GM12892 (cell line): ENCODE measurements at places on chromosomes 5 and 9.

DNA sequence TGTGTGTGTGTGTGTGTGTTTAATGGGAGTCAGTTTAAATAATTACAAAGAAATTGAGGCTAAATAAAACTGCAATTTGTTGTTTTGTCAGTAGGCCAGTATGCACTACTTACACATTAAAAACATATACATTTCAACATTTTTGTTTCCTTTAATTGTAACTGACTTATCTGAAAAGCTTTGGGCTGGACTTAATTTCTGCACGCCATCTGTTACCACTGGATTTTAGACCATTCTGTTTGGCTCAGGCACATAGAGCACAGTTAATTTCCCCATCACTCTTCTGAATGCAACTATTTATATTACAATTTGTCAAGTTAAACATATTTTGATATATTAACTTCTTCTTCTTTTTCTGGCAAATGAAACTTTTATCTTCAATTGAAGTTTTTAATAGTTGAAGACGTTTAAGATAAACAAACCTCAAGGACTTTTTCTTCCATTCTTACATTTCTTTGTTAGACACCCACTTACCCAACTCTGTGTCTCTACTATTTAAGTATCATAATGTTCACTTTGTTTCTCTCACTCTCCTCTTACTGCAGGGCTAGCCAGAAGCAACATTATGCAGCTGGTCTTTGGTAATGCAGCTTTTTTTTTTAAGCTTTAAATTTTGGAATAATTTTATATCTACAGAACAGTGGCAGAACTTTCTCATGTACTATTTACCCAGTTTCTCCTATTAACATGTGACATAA is 253.4 kb upstream of the ANKH start:
- DNase-seq: no peak

DNA sequence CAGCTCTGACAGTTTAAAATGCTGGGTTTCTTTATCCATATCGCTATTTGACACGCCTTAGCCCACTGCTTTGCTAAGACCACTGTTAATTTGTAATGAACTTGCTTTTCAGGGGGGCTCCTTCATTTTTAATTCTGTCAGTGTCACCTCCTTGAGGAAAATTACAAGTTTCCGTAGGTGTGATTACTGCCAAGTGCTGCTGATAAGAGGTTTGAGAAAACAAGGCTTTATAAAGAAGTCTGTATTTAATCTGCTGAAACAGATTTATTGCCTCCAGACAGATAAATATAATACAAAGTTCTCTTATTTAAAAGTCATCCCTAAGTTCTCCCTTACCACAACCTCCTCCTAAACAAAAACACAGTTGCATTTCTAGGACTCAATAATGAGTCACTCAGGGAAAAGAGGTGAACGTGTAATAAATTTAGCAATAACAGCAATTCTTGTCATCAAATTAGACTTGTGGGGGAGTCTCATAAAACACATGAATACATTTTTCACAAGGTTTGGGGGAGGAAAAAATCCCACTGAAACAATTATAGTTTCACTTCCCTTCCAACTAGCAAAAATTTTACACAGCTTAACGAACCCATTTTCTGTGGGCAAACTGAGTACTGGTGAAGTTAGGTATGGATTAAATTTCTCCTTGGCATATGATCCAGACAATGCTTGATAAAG is 72.8 kb downstream of the MAPKAP1 start:
- no peak for DNase-seq

DNA sequence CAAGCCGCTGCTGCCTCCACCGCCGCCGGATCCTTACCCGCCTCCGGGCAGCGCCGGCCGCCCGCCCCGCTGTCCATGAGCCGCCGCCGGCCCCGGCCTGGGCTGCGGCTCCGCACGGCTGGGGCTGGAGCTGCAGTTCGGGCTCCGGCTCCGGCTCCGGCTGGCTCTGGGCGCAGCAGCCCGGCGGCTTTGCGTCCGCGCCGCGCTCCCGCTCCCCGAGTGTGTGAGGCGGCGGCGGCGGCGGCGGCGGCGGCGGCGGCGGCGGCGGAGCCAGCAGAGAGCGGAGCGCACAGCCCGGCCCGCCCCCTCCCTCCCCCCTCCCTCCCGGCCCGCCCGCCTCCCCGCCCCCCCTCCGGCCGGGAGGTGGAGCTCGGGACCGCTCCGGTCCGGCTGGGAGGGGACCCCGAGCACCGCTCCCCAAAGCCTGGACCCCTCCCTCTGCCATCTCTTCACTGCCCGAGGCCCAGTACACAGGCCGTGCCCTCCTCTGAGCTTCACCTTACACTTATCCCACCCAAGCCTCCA is at the start of gene PCDH1:
PCDH1 (minus strand) TSS at position 225 of the 525 bp plus-strand sequence; CDS start at position 77, 148 bp downstream.
- DNase-seq: no peak

- DNase-seq: no peak
Observed at GRCh38 chr5:68259700-68260099, 44.1 kb downstream of the PIK3R1 start.

- DNase-seq: no peak
Observed at GRCh38 chr9:98883276-98883675, 60.4 kb upstream of the COL15A1 start.

DNA sequence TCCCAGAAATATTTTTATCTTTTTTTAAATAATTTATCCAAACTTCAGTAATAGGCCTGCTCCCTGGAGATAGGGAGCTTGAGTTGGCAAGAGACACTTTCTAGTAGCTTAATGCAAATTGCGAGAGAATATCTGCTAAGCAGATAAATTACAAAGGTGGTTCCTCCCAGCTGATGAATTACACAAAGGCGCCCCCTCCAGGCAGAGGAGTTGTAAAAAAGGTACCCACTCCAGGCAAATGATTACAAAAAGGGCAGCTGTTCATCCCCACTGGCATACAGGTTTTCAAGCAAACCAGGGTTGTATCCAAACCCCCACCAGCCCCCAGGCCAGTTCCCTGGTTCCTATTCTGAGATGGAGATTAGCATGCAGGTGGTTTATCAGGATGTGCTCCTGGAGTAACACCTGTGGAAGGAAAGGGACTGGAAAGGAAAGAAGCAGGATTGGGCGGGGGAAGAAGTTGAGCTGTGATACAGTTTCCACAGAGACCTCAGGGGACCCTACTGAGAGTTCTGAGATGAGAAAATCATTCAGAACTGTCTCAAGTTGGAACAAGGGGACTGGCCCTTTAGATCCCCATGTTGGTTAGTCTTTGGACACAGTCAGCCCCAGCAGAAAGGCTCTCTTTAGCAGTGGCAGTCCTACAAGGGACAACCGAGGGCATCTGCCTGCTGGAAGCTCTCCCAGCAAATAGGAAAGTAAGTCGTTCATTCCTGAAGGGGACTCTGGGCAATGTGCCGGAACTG is 25.5 kb downstream of the ESM1 start:
- no peak for DNase-seq

- DNase-seq: no peak
Observed at GRCh38 chr9:2127486-2127885, 112.3 kb downstream of the SMARCA2 start.

- DNase-seq: peak; percentile 46
Observed at GRCh38 chr5:140632366-140633020, 482 bp downstream of the CD14 start.

GRCh38 chr5:89546657-89547056 is 663.7 kb upstream of the MEF2C start:
- DNase-seq: no peak

DNA sequence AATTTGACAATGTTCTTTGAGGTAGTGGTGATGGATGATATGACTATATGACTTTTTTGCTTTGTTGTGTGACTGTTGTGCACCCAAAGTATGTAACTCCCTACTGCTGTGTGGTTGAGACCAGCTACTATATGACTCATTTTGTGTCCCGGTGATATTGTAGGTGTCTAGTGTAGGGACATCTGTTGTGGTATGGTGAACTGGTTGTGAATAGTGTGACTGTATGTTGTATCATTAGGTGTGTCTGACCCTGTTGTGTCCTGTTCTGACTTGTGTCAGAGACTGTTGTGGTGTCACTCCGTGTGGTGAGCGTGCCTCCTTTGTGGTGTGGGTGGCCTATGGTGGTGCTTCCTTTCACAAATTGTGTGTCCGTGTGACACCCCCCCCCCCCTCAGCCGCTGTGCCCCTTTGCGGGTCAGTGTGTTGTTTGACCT is 11.2 kb upstream of the CXXC5 start:
- DNase-seq: no peak

DNA sequence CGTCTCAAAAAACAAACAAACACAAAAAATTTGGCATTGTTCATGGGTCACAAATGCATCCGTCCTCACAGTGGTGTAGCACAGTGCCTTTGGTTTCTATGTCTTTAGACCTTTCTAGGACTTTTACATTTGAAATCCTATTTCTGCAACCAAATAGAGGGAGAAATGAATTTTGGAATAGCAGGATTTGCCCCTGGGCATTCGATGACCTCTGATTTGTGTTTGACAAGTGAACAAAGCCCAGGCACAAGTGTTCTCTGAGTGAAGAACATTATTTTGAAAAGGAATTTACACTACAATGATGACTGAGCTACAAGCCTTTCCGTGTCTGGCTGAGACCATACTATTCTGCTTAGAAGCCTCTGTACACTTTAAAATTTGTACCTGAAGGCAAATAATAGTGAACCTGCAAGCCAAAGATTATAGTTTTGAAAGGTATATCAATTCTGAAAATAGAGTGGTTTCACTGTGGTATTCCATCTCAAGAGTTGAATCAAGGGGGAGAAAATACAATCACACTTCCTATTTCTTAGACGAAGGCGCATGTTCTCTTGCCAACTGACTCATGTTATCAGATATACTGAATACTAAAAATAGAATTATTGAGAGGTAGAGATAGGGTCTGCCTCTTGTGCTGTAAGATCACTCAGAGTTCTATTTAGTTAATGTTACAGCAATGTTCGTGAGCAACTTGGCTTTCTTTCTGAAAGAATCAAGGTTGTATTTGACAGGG is 297.6 kb downstream of the KDM4C start:
- no peak for DNase-seq

DNA sequence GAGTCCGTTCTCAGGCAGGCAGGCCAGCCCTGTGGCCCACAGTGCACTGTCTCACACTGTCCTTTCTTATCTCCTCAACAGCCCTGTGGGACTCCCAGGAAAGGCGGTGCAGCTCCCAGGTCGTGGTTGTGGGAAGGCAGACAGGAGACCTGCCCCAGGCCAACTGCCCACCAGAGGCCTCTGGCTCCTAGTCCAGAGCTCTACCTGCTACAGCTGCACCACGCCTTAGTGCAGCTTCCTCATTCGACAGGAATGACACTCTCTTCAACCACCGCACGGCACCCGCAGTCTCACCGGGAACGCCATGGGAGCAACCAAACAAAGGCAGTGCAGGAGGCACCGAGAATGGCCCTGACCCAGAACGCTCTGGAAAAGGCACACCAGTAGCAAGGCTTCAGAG is 25.3 kb downstream of the CAMSAP1 start:
- no peak for DNase-seq

DNA sequence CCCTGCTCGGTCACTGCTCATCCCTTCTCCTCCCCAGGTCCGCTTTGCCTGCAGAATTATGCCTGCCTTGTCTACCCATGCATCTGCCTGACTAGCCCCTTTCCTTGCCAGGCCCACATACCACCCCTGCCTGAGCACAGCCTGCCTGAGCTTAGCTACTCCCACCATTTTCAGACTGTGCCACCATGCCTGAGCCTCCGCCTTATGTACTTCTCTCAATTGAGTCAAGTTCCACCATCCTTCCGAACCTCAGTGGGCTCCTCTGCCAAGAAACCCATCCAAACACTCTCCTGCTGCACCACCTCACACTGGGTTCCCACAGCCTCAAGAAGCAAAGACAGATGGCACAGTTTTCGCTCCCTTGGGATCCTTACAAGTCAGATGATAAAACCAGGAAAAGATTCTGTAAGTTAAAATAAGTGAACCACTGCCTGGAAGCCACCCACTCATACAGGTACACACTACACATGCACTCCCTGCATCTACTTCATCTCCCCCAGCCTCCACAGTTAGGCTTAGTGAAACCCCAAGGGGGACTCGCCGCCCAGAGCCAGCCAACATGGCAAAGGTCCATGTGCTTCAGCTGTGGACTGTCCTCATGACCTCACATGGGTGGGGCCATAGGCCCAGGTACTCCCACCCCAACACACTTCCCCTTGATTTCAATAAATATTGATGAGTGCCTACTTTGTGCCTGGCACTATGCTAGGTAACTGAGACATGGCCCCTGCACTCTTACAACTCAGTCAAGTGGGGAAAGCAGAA is 23.1 kb downstream of the P4HA2 start:
- no peak for DNase-seq

GRCh38 chr5:114332925-114333324 is 28.9 kb upstream of the KCNN2 start:
- DNase-seq: no peak

DNA sequence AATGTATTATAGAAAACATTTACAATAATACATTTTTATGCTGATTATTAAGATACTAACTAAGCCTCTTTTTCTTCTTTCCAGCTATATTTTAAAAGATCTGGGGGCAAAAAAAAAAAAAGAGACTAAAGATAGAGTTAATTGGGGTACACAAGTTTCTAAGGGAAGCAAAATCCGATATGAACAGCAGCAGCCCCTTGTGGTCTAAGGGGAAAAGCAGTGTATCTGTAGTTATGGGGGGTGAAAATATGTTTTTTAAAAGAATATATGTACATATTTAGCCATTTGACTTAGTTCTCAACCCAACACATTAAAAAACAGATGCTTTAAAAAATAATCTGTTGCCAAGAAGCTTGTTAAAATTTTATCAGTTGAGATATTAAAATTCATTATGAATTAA is 134.3 kb upstream of the POU5F2 start:
- no peak for DNase-seq

DNA sequence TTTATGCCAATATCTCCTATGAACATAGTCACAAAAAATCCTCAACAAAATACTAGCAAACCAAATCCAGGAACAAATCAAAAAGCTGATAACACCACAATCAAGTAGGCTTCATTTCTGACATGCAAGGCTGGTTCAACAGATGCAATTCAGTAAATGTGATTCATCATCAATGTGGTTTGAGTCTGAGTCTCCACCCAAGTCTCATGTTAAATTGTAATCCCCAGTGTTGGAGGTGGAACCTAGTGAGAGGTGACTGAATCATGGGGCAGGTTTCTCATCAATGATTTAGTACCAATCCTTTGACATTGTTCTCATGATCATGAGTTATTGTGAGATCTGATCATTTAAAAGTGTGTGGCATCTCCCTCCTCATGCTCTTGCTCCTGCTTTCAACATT is 1072.7 kb downstream of the NR2F1-AS1 start:
- DNase-seq: no peak

- no peak for DNase-seq
Observed at GRCh38 chr5:175718401-175719108, 60.7 kb downstream of the HRH2 start.

GRCh38 chr5:68268101-68268851 is 52.7 kb downstream of the PIK3R1 start:
- DNase-seq: no peak

- DNase-seq: no peak
Observed at GRCh38 chr9:13143281-13143680, 136.2 kb downstream of the MPDZ start.

GRCh38 chr9:86891091-86891490 is 56.2 kb downstream of the GAS1 start:
- no peak for DNase-seq
